ENCODE measurements at places on chromosomes 5 and 9.

- DNase-seq, result no peak
These were observed 262.5 kb upstream of the CHD1 start for GRCh38 chr5:99191206-99191745.

DNA sequence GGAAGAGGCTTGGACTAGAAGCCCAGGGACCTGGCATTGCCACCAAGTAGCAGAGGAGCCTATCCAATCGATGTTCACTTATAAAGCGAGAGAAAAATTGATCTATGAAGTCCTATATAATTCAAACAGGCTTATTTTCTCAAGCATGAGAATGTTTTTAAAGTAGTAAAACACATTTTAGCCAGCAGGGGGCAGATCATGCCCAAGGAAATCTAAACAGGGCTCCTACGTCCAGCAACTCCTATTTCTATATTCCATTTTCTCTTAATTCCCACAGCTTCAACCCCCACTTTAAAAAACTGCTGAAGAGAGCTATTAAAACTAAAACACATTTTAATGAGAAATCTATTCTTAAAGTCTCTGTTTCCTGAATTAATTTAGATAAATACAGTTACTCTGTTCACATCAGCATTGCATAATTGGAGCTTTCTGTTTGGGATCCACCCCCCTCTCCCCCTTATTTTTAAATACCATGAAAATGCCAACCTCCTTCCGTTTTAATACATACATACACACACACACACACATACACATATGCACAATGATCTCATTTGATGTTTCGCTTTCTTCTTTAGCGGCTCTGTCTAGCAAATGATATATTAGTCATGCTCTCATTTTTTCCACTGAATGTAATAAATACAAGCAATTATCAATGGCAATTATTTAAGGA is 144.9 kb downstream of the MYO10 start:
- no peak for DNase-seq

DNA sequence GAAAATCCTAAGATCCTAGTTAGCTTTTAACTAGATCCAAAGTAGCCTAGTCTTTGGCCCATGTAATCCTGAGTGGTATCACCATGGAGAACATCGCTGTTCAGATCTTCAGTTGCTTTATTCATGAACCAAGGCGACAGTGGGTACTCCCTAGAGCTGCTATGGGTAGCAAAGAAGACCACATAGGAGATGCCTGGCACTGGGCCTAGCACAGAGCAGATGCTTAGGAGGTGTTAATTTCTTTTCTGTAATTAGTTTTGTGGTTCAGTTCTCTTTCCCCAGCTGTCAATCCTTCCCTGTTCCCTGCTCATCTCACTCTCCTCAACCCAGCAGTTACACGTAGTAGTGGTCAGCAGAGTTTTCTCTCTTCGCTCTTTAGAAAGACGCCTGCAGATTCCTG is 9.3 kb downstream of the CAST start:
- no peak for DNase-seq

DNA sequence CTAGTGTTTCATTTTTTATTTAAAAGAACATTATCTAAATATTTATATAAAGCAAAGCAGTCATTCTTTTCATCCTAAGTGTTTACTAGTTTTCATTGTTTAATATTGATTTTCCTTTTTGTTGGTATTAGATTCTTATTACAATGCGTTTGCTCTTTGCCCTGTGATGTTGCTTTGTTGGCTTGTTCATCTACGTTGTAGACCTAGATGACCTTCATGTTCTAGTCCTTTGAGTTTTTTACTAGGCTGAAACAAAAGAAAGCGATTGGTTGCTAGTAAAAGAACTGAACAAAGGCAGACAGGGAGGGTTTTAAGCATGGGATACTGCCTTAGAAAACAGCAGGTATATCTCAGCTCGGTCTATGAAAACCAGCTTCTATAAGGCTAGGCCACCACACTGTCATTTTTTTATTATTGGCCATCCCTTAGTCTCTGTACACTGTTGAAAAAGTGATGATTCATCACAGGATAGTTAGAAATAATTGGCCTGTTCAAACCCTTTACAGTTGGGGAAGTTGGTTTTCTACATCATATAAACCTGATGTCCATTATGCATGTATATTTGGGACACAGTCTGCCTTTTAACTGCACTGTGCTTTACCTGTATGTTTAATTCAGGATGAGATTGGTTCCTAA is 119.0 kb downstream of the ZCCHC7 start:
- DNase-seq, result no peak

DNA sequence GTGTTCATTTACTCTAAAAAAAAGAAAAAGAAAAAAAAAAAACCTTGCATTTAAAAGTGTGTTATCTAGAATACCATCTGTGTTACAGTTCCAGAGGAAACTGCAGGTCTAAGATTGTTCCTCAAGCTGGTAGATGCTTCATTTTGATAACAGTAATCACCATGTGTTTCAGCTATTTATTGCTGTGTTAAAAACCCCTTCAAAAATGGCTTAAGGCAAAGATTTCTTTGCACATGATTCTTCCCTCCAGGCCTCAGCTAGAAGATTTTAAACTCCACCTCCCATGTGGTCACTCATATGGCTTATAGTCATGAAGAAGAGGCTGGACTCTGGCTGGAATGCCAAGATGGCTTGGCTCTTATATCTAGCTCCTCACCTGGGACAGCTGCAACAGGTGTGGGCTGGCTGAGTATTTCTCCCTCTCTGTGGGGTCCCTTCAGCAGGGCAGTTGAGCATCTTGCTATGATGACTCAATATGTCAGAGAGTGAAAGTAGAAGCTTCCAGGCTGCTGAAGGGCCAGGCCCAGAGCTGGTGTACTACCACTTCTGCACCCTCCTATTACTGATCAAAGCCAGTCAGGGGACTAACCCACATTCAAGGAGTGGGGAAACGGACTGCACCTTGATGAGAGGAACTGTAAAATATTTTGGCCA is 920.4 kb upstream of the DMAC1 start:
- no peak for DNase-seq

GRCh38 chr5:29218138-29218537 is 1975.3 kb upstream of the CDH6 start:
- DNase-seq, result no peak

GRCh38 chr5:178381206-178381605 is 148.6 kb upstream of the PHYKPL start:
- DNase-seq, result no peak

DNA sequence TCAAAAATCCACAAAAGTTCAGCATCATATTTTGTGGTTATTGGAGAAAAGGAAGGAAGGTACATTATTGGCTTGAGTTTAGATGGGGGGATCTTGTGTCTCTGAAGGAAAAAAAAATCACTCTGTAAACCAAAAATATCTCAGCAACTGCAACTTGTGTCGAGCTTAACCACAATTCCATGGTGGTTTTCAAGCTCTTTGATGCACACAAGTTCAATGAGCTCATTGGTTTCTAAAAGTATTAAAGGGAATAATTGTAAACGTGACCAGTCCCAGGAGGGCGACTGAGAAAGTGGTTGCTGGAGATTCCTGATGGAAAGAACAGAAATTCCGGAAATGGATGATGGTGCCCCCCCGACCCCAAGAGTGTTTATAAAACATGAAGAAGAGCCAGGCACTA is 173.8 kb downstream of the PSAT1 start:
- no peak for DNase-seq

DNA sequence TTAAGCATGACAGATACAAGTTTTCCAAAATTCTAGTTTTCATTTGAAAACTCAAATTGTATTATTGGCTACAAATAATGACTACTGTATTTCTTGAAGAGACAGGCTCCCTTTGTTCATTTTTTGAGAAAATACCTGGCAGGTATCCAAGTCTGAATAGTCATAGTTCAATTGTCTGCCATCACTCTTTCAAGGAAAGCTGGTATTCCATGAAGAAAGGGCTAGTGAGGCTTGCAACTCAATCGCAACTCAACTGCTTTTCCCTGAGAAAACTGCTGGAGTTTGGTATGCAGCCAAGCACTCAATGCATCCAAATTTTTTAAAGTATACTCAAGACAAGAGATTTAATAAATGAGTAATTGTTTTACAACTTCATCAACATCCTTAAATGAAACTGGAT is 61.4 kb upstream of the TRIO start:
- no peak for DNase-seq

- DNase-seq, result peak; percentile 73
These were observed at the start of gene NDUFS6 for GRCh38 chr5:1801222-1801966. Gene NDUFS6, plus strand, starts transcription at chr5:1801407. Its CDS starts 11 bp downstream, at chr5:1801418.

GRCh38 chr5:108174286-108174685 is 207.6 kb downstream of the FBXL17 start:
- DNase-seq, result no peak

DNA sequence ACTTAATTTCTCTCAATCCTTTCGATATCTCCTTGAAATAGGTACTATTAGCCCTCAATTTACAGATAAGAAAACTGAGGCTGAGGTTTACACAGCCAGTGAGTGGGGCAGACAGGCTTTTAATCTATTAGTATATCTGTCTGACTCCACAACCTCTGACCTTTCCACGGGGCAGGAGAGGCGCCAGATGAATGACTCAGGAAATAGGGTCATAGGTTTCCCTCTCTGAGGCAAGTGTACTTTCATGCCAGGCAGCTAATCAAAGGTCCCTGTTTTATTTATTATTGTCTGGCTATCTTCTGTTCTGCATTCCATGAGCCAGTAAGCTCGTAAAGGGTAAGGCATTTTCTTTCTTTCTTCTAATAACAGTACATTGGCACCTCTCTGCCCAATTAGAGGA is 79.6 kb upstream of the KLF4 start:
- no peak for DNase-seq

GRCh38 chr5:91301106-91301846 is 81.8 kb downstream of the ARRDC3 start:
- DNase-seq, result no peak

- DNase-seq, result no peak
These were observed 45.1 kb upstream of the BARHL1 start for GRCh38 chr9:132537352-132537751.

DNA sequence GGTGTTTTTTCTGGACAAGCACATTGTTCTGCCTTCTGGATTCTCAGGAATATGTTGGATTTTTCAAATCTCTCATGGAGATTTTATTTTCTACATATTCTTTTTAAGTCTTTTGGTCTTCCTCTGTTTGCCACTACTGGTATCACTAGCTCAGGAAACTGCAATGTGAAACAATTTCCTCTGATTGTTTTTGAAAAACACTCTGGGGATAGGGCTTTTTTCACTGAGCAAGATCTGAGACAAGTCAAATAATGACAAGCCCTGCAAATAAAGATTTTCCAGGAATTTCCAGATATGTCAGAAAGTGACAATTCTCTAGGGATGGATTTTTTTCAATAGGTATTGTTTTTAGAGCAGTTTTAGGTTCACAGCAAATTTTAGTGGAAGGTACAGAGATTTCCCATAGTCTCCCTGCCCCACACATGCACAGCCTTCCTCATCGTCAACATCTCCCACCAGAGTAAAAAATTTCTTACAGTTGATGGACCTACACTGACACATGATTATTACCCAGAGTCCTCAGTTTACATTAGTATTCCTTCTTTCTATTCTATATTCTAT is 86.9 kb upstream of the TMEM161B start:
- no peak for DNase-seq

DNA sequence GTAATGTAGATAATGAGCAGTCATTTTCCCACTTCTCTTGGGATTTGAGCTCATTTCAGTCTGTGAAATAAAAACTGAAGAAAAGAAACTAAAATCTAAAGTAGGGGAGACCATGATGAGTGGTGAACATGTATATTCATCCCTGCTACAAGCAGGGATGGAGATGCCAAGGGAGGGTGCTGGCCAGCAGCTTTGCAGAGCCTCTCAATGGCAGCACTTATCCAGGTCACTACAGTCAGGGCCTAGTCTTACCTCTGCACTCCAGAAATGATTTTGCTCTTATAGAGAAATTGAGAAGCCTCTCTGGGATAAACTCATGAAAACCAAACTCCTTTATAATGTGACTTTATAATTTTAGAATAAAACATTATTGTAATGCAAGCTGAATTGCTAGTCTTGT is 317.6 kb downstream of the FBXL17 start:
- DNase-seq, result no peak

DNA sequence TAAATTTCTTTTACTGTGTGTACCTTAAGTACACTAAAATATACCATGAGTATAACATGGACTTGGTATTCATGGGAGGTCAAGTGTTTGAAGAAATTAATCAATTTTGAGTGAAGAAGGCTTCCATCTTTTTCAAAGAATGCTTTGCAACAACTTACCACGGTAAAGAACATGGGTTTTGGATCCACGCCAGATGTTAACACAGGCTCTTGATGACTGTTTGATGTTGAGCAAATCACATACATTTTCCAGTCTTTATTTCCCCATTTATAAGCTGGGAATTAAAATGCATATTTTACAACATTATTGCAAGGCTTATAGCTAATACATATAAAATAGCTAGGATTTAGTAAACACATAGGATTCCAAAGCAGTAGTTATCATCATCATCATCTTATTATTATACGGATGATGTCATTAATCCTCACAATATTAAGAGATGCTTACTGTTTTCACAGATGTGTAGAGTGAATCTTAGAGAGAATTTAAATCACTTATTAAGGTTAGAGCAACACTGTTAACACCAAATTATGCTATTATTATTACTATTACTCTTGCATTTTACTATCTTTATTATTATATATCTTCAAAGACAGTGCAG is 362.0 kb downstream of the PRELID2 start:
- DNase-seq, result no peak

GRCh38 chr9:137354153-137354844 is 52.2 kb upstream of the NRARP start:
- no peak for DNase-seq

DNA sequence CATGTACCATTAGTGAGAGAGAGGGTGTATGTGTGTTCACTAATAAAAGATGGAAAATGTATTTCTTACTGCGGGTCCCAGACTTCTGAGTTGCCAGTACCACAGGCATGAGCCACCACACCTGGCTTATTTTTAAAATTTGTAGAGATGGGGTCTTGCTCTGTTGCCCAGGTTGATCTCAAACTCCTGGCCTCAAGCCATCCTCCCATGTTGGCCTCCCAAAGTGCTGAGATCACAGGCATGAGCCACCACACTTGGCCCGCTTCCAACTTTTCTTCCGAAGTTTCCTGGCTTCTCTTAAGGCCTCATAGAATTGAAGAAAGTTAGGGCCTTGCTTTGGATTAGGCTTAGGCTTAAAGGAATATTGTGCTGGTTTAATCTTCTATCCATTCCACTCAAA is 40.4 kb upstream of the F2RL2 start:
- no peak for DNase-seq

DNA sequence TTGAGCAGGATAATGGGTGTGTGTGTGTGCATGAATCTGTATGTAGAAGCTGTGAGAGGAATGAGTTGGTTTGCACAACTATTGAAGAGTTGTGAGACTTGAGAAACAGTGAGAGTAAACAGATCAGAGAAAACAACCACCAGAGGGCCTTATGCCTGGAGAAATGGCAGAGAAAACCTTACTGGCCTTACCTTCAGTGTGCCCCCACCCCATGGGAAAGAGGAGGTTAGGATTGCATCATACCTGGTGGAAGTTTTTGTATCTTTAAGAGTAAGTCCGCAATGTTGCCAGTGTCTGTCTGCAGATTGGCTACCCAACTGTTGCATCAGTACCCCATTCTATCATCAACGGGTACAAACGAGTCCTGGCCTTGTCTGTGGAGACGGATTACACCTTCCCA is 1909.4 kb upstream of the WWC1 start:
- no peak for DNase-seq

- no peak for DNase-seq
These were observed 130.9 kb upstream of the CHD1 start for GRCh38 chr5:99059685-99060084.
